ENCODE measurements at places on chromosomes 3 and 15.

DNA sequence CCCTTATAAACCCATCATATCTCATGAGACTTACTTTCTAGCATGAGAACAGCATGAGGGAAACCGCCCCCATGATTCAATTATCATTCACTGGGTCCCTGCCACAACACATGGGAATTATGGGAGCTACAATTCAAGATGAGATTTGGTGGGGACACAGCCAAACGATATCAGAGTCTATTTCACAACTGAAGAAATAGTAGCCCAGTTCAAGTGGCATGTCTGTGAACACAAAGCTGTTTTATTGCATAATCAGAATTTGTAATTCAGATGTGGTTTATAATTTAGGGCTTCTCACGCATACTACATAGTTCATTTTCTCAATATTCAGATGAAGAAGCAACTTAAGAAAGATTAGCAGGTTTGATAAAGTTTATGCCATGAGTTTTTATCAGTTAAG, 1188.0 kb upstream of the ALCAM start:
- H3K27ac ChIP-seq, result no peak overlapping the region
- no peak for DNase-seq
- H3K36me3 ChIP-seq, result no peaks in the 10 kb centered on the region
- no peaks in the 10 kb centered on the region for H3K4me1 ChIP-seq

DNA sequence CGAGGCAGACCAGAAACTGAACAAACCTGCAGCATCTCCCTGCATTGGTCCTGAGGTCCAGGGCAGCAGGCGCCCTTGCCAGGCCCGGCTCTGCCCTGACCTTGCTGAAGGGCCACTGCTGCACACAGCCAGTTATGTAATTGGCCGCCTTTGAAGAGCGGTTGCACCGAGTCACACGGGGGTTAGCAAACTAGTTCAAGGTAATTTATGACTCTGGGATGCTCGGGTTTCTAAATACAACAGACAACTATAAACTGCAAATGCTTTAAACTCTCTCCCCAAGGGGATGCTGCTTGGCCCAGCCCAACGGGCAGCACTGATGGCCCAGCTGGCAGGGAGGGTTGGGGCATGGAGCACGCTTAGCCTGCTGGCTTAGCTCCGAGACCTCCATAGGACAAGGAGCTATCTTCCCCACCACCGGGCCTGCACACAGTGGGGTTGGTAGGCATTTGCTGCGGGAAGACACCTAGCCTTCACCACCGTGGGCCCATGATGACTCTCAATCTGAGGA, 60.3 kb upstream of the IQSEC1 start:
- no peaks in the 10 kb centered on the region for H3K4me1 ChIP-seq
- no peak overlapping the region for H3K4me3 ChIP-seq
- H3K27me3 ChIP-seq, result no peaks in the 10 kb centered on the region
- no peak overlapping the region for H3K27ac ChIP-seq
- DNase-seq, result no peak

GRCh38 chr3:168939651-168940238, 723.8 kb downstream of the MECOM start:
- no peak overlapping the region for H3K4me3 ChIP-seq
- H3K4me1 ChIP-seq, result no peaks in the 10 kb centered on the region
- H3K36me3 ChIP-seq, result no peaks in the 10 kb centered on the region
- H3K27me3 ChIP-seq, result no peaks in the 10 kb centered on the region

- H3K4me1 ChIP-seq, result peaks cover 2% of the 10 kb centered on the region
- no peak overlapping the region for H3K4me3 ChIP-seq
- no peaks in the 10 kb centered on the region for H3K36me3 ChIP-seq
- no peak overlapping the region for H3K27ac ChIP-seq
Observed at GRCh38 chr3:30292192-30292893, 314.1 kb upstream of the TGFBR2 start.

DNA sequence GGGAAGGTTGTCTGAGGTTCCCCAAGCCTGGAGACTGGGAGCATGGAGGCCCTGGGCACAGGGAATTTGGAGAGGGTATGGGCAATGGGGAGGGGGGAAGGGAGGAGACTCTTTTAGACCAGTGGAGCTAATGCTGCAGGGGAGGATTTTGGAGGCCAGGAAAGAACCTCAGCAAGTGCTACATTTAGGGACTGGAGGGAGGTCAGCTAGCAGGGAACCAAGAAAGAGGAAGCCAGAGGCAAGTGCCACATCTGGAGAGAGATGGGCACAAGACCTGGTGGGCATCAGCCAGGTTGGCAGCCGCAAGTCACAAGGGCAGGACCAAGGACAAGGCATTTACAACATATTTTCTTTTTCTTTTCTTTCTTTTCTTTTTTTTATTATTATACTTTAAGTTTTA, 20.7 kb downstream of the PLEKHO2 start:
- no peak overlapping the region for H3K27ac ChIP-seq
- H3K4me1 ChIP-seq, result peaks cover 9% of the 10 kb centered on the region
- H3K36me3 ChIP-seq, result peaks cover 3% of the 10 kb centered on the region
- H3K27me3 ChIP-seq, result no peaks in the 10 kb centered on the region
- no peak for DNase-seq

GRCh38 chr3:42745776-42746454, 27.1 kb downstream of the CCDC13 start:
- no peaks in the 10 kb centered on the region for H3K36me3 ChIP-seq
- no peak overlapping the region for H3K4me3 ChIP-seq
- DNase-seq, result peak; percentile 52
- no peak overlapping the region for H3K27ac ChIP-seq
